SK-N-MC (cell line): ENCODE measurements at places on chromosomes 1 and 21.
A peak's percentile ranks its signal among the peaks of the same experiment; 100 is the strongest.

DNA sequence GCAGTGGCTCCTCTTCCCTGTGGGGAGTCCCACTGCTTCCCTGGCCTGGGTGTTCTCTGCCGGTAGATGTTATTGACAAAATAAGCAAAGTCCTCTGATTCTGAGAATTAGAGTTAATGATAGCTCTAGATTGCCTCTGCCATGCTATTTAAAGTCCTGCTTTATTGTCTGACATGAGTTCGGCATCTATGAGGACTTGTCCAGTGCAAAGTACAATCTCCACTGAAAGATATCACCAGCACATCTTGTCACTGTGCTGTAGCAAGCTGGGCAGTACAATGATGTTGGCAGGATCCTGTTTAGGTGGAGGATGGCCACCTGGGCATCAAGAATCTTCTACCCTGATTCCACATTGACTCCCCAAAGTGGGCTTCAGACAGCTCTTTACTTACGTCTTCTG lies 54.0 kb upstream of the ATP5PO start:
- no peak for DNase-seq

GRCh38 chr1:99456536-99456935 lies 189.4 kb upstream of the PALMD start:
- DNase-seq, result no peak

DNA sequence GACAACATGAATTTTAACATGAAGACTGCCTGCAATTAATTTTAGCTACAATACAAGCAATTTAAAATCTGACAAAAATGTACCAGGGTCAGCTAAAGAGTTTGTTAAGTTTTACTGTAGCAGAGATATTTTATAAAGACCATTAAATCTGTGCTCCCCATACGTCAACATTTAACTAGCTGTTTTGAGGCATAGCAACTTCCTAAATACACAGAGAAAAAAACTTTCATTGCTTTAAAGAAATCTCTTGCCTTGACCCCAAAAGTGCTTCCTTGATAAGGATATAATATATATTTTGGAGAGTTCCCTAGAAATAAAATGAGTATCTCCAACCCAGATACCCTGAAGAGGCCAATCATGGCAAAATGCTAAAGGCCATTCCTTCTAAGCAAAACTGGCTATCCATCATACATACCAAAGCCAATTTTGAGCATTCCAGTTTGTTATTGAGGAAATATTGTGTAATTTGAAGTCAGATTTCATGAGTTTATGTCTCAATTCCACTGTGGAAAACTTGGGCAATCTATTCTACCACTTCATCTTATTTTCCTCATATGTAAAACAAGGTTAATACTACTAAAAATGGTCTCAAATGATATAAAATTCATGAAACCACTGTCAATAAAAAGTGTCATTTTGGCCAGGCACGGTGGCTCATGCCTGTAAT lies 19.1 kb downstream of the ASPM start:
- no peak for DNase-seq

DNA sequence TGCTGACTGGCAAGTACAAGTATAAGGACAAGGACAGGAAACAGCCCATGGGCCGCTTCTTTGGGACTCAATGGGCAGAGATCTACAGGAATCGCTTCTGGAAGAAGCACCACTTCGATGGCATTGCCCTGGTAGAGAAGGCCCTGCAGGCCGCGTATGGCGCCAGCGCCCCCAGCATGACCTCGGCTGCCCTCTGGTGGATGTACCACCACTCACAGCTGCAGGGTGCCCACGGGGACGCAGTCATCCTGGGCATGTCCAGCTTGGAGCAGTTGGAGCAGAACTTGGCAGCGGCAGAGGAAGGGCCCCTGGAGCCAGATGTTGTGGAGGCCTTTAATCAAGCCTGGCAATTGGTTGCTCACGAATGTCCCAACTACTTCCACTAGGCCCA lies 32.0 kb downstream of the SLC16A1 start:
- no peak for DNase-seq

GRCh38 chr1:155254714-155255242 lies 505 bp downstream of the ENTREP3 start:
- no peak for DNase-seq

DNA sequence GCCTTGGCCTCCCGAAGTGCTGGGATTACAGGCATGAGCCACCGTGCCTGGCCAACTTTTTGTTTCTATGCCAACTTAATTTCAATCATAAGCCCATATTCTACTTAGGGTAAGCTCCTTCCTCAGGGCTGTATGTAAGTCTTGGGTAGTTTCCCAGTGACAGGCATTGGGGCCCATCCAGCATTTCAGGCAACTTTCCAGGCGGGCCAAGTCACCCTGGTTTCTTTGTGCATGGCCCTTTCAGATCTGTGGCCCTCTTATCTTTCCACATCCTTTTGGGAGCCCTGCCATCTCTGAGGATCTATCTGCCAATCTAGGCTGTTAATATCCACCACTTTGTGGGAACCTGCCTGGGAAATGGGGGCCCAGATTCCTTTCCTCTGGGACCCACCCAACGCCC lies 58.7 kb downstream of the TNN start:
- DNase-seq, result no peak

DNA sequence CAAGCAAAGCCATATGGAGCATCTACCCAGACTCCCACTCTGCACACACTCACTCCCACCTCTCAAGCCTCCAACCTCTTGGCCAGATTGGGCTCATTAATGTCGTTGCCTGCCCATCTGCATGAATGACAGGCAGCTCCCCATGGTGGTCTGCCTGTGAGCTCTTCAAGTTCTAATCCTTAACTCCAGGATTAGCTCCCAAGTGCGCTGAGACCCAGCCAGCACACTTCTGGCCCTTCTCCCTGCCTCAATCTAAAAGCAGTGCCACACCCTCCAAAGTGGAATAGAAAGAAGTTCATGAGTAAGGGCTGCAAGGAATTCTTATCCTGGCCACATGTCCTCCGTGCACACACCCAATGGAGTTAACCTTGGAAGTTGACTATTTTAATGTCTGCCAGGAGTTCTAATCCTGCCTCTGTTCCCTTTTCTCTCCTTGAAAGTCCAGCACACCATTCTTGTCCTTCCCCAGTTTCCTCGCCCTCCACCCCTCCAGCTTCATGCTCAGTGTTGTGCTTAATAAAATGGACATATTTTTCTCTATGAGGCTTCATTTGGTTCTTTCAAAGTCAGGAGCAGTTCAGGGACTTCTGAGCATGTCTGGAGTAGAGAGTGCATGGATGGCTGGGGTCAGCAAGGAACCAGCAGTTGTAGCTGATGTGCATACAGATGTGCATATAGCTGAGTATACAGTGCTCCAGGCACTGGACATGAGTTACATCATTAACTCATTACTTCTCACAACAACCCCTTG lies 30.1 kb downstream of the CAMK1G start:
- no peak for DNase-seq

DNA sequence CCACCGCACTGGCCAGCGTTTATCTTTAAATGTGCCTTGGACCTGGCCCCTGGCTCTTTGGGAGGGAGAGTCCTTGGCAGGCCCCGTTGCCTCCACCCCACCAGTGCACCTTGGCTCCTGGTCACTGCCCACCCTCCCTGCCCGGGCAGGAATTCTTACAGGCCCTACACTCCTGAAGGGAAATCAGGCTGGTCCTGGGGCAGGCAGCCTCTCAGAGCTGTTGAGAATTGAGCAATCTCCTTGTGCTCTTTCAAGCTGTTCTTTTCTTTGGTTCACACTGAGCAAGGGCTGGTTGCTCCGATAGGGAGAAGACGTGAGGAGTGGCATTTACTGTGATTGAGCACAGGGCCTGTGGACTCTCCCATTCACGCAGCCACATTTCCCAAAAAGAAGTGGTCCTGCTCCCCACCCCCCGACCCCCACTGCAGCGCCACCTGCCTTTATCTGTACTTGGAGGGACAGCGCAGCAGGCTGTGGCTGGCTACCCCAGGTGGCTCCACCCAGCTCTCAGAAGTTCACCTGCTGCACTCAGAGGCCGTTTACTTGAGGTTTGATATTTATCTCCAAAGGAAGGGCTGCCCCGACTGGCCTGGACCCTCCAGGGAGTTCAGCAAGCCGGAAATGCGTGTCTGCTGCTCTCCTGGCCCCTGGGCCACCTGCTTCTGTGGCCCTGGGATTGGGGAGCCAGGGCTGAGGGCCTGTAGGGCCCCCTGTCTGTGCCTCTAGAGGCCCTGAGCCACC lies 47.8 kb downstream of the SKI start:
- DNase-seq, result no peak

GRCh38 chr1:36530791-36531190 lies 48.1 kb upstream of the CSF3R start:
- DNase-seq, result no peak

GRCh38 chr21:32708069-32708468 lies 19.7 kb downstream of the SYNJ1 start:
- no peak for DNase-seq

DNA sequence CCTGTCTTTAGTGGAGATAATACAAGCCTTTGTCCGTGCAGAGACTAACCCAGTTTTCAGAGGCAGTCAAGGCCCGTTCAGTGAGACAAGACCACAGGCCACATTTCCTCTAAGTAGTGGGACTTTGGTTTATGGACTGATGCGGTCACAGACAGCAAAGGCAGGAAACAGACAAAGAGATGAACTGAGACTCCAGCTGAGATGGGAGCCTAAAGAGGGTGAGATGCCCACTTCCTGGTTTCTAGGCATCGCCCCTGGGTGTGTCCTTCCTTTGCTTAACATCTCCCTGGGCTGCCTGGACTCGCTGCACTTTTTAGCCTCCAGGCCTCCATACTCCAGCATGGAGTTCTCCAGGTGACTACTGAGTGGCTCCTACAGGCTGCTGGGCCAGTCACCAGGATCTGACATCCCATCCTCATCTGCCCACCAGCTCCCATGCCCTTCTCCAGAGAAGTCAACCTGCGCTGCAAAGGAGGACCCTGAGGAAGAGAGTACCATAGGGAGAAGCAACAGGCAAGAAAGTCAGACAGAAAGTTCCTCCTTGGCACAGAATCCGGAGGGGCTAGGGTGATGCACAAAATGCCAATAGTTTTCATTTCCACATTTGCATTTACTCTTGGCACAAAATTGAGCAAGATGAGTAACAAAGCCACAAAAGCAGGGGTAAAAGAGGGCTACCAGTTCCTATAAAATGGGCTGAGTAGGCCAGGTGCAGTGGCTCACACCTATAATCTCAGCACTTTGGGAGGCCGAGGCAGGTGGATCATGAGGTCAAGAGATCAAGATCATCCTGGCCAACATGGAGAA lies 15.1 kb downstream of the THEMIS2 start:
- DNase-seq, result no peak

GRCh38 chr21:19981938-19982337 lies 1016.3 kb upstream of the NCAM2 start:
- no peak for DNase-seq

DNA sequence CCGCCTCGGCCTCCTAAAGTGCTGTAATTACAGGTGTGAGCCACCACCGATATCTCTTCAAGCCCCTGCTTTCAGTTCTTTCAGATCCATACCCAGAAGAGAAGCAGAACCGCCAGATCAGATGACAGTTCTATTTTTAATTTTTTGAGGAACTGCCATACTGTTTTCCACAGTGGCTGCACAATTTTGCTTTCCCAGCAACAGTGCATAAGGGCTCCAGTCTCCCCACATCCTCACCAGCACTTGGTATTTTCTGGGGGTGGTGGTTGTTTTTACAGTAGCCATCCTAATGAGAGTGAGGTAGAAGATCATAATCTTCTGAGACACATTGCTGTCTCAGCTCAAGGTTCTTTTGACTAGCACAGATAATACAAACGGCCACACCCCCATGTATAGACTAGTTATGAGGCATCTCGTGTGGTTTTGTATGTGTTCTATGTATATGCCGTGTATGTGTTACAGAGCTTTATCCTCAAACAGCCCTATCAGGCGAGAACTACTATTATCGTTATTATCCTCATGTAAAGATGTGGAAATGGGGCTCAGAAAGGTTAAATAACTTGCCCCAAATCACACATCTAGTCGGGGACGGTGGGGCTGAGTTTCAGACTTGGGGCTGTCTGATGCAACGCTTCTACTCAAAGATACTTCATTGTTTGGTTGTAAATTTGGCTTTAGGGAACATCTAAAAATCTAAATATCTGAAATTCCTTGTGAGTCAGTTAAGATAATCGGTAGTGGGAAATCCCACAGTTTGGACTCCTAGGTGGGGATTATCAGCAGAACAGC lies 12.0 kb downstream of the FHAD1 start:
- no peak for DNase-seq

GRCh38 chr1:31222176-31222575 lies 17.5 kb downstream of the NKAIN1 start:
- DNase-seq, result no peak

DNA sequence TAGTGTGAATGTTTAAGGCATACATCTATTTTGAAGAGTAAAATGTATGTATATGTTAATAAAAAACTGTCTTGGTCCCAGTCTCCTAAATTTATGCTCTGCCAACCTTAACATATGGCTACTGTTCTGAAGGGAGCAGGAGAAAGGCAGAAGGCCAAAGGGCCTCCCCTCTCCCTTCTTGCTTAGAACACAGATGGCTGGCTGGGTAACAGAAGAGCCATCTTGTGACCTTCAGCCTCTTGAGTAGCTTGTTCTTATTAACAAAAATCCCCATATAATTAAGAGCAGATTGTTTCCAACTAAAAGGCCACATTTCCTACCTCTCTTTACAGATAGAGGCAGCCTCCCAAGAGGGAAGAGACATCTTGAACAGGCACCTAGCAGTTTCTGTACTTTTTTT lies 36.1 kb downstream of the EPB41 start:
- DNase-seq, result no peak

- peak; percentile 62 for DNase-seq
These were observed 58.3 kb downstream of the UBE2T start for GRCh38 chr1:202283379-202283844.

GRCh38 chr1:93604411-93604810 lies 77.2 kb downstream of the BCAR3 start:
- no peak for DNase-seq

- DNase-seq, result no peak
These were observed 2.8 kb downstream of the SLC35D1 start for GRCh38 chr1:67051196-67051595.

GRCh38 chr1:65164633-65165032 lies 16.6 kb downstream of the AK4 start:
- DNase-seq, result no peak

- DNase-seq, result no peak
These were observed 372.5 kb upstream of the ST6GALNAC5 start for GRCh38 chr1:76494807-76495206.

GRCh38 chr1:21499283-21499950 lies 9.8 kb upstream of the ALPL start:
- DNase-seq, result no peak

DNA sequence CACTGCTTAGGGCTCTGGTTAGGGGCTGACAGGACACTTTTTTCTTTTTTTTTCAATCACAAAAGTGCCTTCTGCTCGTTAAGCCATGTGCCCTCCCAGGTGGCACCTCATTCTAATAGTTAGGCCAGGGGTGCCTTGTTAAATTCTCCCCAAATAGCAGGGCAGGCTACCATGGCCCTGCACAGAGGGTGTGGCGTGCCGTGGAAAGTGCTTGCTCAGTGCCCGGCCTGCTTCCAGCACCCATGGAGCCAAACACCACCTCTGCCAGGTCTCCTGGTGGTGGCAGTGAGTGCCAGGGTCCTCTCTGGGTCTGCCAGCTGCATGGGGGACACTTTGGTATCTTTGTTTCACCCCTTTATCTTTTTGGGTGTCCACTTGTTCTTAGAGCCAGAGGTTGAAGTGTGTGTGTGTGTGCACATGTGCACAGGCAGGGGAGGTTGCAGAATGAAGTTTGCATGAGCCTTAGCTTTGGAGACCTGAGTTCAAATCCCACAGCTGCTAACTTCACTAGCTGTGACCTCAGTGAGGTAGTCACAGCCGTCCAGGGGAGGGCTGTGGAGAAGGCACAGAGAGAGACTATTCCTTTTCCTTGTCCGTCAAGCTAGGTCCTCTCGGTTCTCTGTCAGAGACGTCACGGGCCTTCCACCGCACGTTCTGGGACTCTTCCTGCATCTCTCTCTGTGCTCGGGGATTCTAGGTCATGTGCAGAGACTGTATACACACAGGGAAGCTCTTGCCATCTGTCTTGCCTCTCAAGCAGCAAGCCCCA lies 39.9 kb upstream of the CSF3R start:
- DNase-seq, result no peak
